ENCODE measurements at places on chromosomes 16 and 17.
A peak's percentile ranks its signal among the peaks of the same experiment; 100 is the strongest.

DNA sequence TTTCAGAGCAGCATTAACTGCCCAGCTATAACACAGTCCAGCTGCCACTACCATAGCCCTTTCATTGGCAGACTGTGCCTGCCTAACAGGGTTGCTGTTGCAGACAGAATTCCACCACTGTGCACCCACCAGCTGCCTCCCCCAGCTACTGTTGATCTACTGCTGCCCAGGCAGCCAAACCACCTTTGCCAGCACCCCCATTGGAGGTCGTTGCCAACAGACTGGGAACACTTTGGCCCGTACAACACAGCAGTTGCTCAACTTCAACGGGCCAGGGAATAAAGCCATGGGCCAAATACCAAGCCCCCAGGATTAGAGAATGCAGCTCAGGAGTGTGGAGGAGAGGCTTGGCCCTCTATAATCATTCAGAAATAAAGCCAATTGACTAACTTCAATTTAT lies 473.6 kb downstream of the CDH11 start:
- no peak for DNase-seq

DNA sequence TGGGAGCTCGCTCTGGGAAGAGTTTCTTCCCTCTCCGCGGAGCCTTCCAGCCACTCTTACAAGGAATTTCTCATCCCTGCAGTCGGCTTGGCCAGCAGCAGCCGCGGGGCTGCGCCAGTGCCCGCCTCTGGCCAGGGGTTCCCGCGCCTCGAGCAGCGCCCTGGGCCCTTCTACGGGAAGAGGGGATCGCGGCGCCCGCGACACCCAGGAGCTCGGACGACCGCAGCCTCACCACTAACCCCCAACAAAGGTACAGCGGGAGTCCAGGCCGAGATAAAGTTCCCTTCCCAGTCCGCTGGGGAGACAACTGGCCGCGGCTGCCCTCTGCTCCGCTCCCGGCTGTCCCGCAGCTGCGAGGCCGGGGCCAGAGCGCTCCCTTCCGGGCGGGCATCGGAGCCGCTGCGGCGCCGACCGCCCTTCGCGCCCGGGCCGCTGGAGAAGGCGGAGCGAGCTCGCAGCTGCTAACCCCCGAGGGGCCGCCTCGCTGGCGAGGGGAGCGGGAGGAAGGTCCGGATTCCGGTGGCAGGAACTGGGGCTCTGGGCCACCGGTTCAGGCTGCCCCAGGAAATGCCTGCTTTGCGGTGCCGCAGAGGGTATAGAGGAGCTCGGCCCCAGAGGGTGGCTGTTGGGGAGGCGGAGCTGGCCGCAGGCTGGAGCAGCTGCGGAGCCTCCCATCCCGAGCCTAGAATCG lies 3.6 kb upstream of the HS3ST3B1 start:
- peak; percentile 43 for DNase-seq

DNA sequence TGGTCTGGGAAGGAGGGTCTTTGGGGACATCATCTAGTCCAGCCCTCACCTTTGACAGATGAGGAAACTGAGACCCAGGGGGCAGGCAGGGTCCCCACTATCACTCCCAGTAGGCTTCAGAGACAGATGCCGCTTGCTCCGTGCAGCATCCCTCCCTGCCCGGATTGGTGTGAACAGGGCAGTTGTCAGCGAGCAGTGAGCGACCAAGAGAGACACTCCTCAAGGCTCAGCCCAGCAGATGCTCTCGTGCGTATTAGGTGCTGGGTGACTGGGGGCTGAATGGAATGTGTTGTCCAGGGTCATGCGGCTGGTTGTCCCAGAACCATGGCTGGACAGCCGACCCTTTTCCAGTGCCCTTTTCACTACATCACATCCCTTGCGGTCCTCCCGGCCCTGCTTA lies 49.0 kb downstream of the MPRIP start:
- no peak for DNase-seq

GRCh38 chr17:57328109-57328882 lies 72.0 kb downstream of the MSI2 start:
- no peak for DNase-seq

DNA sequence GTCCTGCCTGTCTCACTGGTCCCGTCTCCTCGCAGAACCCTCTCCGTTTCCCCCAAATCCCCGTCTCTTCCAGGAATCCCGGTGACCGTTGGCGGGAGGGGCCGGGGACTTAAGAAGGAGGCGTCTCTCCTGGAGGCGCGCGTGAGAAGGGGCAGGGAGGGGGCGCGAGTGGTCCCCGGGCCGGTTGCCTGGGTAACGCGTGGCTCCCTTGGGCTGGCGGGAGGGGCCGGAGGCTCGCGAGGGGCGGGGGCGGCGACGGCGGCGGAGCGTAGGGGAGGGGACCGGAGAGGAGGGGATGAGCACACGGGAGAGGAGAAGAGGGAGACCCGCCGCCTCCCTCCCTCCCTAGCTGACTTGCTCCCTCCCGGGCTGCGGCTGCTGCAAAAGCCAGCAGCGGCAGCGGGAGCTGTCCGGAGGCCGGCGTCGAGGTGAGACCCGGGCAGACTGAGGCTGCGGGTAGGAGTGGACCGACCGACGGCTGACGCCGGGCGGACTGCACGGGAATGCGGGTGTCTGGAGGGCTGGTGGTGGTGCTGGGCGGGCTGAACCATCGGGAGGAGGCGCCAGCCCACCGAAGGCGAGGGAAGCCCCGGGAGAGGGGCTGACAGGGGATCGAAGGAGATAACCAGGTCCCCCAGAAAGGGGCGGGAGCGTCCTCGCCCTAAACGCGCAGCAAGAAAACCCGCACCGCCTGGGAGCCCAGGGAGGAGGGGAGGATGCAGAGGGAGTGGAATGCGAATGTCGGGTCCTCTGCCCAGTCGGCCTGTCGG lies at the start of gene PRRT2:
Gene PRRT2, plus strand, starts transcription at position 298 of the 770 bp plus-strand sequence. CDS start 862 bp downstream, outside the sequence.
- DNase-seq = peak; percentile 69

GRCh38 chr16:4498546-4499195 lies 22.5 kb downstream of the HMOX2 start:
- DNase-seq = no peak

DNA sequence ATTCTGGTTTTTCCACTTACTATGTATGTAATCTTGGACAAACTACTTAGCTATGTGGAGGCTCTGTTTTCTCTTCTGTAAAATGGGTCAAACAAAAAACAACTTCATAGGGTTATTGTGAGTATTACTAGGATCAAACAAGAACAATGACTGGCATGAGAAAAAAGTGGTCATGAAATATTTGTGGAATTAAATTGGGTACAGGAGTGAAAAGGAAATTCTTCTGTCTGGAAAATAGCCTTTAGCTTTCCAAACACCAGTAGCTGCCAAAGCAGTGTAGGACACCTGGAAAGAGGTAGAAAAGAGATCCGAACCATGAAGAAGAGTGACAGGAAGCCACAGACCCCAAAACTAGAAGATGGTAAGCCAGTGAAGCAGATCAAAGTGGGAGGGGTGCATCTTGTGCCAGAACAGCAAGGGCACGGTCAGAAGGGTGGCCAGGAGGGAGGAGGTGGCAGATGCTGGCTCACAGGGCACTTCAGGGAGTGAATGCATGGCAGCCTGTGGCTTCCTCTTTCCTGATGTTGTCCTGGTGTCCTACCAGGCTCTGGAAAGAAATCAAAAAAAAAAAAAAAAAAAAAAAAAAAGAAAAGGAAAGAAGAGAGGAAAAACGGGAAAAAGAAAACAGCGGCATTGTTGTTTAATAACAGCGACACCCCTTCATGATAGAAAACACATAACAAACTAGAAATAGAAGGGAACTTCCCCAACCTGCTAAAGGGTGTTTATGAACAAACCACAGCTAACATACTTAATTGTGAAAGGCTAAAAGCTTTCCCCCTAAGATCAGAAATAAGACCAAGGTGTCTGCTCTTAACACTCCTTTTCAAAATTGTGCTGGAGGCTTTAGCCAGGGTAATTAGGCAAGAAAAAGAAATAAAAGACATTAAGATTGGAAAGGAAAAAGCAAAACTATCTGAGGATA lies 67.9 kb downstream of the PCTP start:
- DNase-seq = no peak

GRCh38 chr17:69088643-69089200 lies 28.0 kb upstream of the ABCA9 start:
- no peak for DNase-seq

GRCh38 chr17:56289321-56289720 lies 136.0 kb downstream of the ANKFN1 start:
- DNase-seq = no peak

- DNase-seq = no peak
Measured at GRCh38 chr17:14296166-14296910, 4.5 kb upstream of the HS3ST3B1 start.

DNA sequence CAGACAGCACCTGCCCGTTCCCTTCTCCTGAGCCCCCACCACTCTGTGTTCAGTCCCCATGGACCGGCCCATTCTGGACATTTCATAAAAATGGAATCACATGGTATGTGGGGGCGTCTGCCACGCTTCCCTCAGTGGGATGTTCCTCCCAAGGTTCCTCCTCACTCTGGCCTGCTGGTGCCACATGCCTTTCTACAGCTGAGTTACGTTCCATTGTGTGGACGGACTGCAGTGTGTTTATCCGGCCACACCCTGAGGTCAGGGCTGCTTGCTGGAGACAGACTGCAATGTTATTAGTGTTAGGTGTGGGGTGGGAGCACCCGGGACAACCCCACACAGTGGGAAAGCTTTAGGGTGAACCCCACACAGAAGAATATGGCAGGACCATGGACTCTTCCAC lies 5.9 kb upstream of the AATK start:
- no peak for DNase-seq

DNA sequence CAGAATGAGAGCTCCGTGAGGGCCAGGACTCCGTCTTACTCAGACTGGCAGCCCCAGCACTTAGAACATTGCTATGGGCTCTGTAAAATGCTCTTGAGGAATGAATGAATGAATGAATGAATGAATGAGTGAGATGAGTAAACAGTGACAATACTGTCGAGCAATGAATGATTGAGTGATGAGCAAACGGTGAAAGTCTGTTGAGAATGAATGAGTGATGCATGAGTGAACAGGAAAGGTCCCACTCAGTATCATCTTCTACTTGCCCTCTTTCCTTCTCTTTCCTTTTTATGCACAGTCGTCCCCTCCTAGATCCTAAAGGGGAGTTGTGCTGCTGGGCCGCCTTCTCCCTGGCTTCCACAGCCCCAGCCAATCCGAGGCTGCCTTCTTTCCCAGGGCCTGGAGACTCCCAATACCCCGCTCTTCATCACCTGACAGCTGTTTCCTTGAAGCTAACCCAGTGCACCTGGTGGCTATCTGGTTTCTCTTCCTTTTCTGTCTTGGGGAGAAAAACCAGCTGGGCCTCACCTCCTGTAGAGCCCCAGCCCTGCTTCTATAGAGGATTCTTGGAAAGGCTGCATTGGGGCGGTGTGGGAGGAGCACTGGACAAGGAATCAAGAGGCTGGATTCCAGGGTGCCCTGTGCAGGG lies 32.7 kb upstream of the CACNG1 start:
- no peak for DNase-seq

- DNase-seq = no peak
Measured at GRCh38 chr16:46857368-46857945, 26.5 kb upstream of the C16orf87 start.

- peak; percentile 77 for DNase-seq
Measured at GRCh38 chr17:2064980-2065785, 10.3 kb downstream of the HIC1 start.
